ENCODE measurements at places on chromosomes 4 and X. TPM values are rescaled to one million over a fixed set of nuclear protein-coding genes. Genes with fewer than 3 reads are reported as not detected.

INTU gene
- 0.48 TPM for total RNA-seq

CXorf65 gene
- total RNA-seq, result 12.6 TPM

DNA sequence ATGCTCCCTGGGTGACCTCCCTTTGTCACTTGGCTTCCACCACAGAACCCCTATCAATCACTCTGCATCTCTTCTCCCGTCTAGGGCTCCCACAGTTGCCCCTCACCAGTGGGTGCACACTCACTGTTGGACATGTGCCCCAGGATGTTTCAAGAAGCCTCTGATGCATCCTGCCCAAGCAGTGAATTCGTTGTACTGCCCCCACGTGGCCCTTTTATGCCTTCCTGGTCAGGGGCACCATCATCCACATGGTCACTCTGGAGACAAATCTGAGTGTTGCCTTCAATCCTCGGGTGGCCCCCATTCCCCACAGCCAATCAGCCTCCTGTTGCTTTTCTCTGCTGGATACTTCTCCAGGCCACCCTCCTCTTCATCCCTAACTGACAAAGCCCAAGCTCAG is 12.2 kb downstream of the ITIH6 start:
- H3K27me3 ChIP-seq, result no peaks in the 10 kb centered on the region
- no peaks in the 10 kb centered on the region for H3K4me1 ChIP-seq
- no peak overlapping the region for H3K27ac ChIP-seq
- H3K36me3 ChIP-seq, result no peaks in the 10 kb centered on the region
- H3K4me3 ChIP-seq, result no peak overlapping the region

C4orf36 gene
- total RNA-seq, result not detected

CSN1S1 gene
- total RNA-seq, result not detected

- DNase-seq, result no peak
- H3K27ac ChIP-seq, result no peak overlapping the region
- no peaks in the 10 kb centered on the region for H3K36me3 ChIP-seq
- no peaks in the 10 kb centered on the region for H3K27me3 ChIP-seq
These were observed 330.3 kb downstream of the BCOR start for GRCh38 chrX:39767446-39767845.

Measured in activated CD4-positive, alpha-beta memory T cell treated with anti-CD3 and anti-CD28 coated beads for 36 hours (primary cell).